ENCODE measurements at places on chromosomes 7 and 10. TPM values are rescaled to one million over a fixed set of nuclear protein-coding genes. Genes with fewer than 3 reads are reported as not detected.

The TYW1B gene
- 3.5 TPM for total RNA-seq

The MMD2 gene
- total RNA-seq: not detected

The LMOD2 gene
- total RNA-seq: not detected

GRCh38 chr10:36170943-36171501, 528.9 kb upstream of the FZD8 start:
- no peak for DNase-seq

The IGF2BP3 gene
- 30.0 TPM for total RNA-seq

GRCh38 chr7:80711531-80711930, 73.1 kb downstream of the CD36 start:
- DNase-seq: no peak

The KLF14 gene
- total RNA-seq: not detected

The PRPS1L1 gene
- total RNA-seq: not detected

GRCh38 chr7:50982626-50983025, 199.9 kb upstream of the GRB10 start:
- no peak for DNase-seq

DNA sequence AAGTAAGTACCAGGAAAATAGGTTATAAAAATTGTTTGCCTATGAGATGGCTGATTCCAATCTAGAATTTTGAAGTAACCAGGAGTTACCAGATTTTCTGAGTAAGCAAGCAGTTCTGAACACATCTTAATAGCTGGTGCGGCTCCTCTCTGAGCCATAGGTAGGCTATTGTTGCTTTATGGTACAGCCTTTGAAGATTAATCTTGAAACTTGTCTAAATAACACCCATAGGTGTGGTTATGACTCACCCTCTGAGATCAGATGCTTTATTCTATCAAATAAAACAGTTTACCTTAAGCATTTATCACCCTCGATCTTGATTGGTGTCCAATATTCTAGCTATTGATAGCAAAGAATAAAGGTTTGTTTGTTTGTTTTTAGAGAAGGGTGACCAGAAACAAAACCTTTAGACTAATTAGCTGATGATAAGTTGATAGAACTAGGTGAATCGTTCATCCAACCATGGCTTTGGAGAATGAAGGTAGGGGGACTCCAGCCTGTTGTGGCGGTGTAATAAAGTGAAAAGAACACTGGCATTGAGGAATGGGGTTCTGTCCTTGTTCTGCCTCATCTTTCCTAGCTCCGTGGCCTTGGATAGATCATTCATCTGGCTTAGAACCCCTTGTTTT, 72.2 kb downstream of the VTI1A start:
- no peak for DNase-seq

The NUTM2E gene
- total RNA-seq: not detected

The NOBOX gene
- total RNA-seq: not detected

DNA sequence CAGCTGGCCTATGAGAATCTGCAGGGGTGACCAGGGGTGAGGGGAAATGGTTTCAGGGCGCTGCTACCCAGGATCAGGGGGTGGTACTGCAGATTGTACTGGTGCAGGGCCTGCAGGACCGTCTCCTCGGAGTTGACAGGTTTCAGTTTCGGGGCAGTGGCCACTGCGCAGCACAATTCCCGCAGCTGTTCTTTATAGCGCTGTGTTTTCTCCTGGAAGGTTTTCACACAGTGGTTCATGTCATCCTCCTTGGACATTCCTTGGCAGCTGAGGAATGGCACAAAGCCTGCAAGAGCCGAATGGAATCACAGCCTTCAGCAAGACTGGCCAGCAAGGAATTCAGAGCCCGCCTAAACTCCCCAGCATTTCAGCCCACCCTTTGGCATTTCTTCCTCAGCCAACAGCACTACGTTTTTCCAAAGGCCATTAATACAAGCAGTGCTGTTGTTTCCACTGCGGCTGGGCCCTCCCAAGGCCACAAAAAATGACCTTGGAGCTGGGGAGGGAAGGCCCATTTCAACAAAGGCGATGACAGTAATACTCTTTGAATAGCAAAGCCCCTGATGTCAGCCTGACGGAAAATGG, 44.9 kb downstream of the PNLIPRP2 start:
- DNase-seq: no peak

The MTERF1 gene
- 9.6 TPM for total RNA-seq

DNA sequence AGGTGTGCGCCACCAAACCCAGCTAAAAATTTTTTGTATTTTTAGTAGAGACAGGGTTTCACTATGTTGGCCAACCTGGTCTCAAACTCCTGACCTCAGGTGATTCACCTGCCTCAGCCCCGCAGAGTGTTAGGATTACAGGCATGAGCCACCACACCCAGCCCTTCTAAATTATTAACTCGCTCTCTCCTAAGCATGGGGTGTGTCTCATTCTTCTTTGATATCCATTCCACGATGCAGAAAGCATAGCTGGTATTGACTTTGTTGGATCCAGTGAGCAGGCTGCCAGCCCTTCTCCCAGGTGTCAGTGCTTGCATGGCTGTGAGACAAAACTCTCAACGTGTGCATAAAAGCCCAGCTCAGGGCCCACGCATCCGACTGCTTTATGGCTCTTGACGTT, 254.1 kb upstream of the PFKP start:
- DNase-seq: no peak

- DNase-seq: no peak
These were observed 84.6 kb downstream of the IMMP2L start for GRCh38 chr7:111477462-111478225.

GRCh38 chr7:37420946-37421695, 27.5 kb downstream of the ELMO1 start:
- no peak for DNase-seq

DNA sequence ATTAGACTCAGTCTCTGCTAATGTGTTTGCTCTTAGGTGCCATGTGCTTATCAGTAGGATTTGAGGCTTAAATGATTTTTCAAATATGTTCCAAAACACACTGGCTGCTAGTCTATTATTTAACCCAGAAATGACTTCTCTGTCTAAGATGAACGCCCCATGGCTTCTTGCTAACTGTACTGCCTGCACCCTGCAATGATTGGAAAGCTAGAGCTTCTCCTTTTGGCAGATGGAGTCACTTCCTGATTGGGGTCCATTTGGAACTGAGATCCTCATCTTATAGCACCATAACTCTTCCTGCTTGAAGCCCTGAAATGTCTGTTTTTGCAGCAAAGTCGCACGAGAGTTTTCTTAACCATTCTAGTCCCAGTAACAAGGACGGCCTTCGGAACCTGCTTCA, 186.5 kb upstream of the ADO start:
- DNase-seq: no peak

GRCh38 chr7:17917842-17918241, 22.5 kb downstream of the SNX13 start:
- no peak for DNase-seq

The PPRC1 gene
- 49.2 TPM for total RNA-seq

DNA sequence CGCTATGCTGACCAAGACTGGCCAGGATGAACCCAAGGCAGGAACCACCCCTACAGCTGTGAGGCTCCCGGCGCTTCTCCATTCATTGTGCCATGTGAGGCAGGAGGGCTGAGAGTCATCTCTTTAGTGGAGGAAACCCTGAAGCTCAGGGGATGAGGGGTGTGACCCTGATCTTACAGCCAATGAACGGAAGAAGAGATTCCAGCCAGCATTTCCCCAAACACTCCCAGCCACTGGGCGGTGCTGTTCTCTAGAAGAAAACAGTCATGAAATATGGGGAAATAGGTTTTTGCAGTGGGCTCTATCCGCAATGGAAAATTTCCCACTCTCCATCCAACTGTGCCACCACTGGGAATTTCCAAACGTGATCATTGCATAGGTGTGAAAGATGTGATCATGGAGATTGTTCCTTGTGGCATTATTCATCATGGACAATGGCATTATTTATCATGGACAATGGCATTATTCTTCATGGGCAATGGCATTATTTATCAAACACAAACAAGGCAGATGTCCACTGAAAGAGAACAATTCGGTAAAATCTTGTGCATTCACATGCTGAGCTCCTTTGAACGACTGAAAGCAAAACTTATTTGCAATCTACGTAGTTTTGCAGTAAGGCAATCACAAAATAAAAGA, 14.0 kb upstream of the SLC18A2 start:
- DNase-seq: peak; percentile 24

- no peak for DNase-seq
These were observed 83.6 kb downstream of the GRB10 start for GRCh38 chr7:50699143-50699542.

The GPC2 gene
- total RNA-seq: 0.44 TPM

DNA sequence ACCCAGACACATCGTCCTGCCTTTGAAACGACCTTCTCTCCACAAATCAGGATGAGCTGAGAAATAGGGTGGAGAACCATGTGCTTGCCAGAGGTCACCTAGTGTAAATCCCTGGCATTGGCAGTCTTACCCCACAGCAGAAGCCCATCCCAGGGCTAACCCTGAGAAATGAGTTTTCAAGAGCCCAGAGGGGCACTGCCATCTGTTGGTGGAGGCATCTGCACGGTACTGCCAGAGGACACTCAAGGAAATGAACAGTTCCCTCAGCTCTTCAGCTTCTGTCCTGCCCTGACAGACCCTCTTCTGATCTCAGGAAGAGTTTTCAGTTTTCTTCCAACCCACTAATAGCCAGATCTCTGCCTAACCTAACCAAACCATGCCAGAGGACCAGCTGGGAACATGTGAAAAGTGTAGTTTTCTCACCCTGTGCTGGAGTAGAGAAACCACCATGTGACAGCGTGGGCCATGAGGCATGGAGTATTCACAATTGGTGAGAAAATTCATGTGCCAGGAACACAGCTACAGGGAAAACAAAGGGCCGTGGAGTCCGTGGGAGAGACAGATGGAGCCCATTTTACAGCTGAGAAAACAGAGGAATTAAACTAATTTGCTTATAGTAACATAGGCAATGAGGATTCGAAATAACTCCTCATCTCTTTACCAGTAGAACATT, 37.7 kb upstream of the ITPRID1 start:
- no peak for DNase-seq

DNA sequence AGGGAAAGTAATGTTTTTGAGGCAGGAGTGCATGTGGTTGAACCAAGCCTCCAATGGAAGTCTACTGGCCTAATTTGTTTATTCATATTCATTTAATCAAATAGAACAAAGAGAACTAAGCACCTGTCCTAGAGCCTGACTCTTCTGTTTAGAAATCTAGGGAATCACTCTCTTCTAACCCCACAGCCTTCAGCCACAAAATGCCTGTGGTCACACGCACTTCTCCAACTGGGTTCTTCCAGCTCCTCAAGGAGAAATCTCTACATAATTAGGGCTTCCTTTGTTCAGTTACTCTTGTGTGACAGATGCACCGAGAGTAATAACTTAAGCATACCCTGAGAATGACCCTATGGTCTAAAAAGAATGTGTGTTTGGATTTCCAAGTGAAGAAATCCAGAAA, 133.7 kb upstream of the NAMPT start:
- DNase-seq: no peak
